ENCODE measurements at places on chromosomes 4 and X. TPM values are rescaled to one million over a fixed set of nuclear protein-coding genes. Genes with fewer than 3 reads are reported as not detected.

DNA sequence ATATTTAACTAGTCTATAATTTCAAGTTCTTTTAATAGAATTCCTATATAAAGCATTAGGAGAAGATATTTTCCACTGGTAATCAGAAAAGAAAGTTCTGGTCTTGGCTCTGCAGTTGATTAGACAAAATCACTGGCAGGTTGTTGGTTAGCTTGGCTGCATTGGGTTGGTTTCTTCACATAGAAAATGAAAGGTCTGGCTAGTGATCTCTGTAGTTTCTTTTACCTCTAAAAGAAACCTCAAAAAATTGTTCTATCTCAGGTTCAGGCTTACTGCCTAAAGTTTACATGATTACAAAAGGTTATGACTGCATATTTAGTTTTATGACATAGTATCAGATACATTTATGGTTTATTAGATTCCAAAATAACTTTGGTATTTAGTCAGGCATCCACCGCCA lies 95.8 kb upstream of the NAP1L5 start:
- no peak for DNase-seq

- peak; percentile 7 for DNase-seq
Observed at GRCh38 chrX:80335062-80335830, 85.0 kb upstream of the TENT5D start.

DNA sequence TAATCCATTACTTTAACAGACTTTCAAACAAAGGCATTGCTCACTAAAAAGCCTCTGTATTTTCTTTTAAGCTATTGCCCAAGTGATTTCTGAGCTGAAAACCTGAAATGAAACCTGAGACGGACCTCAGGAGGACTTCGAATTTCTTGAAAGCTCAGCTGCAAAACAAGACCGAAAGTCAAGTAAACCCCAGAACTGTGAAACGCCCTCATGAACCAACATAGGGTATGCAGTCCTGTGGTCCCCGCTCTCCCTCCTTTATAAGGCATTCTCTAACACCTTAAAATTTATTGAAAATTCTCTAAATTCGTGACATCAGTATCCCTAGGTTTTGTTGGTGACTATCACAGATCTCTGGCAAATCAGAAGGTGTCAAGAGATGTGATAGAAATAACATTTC lies 91.8 kb downstream of the SHISA3 start:
- DNase-seq, result no peak

DNA sequence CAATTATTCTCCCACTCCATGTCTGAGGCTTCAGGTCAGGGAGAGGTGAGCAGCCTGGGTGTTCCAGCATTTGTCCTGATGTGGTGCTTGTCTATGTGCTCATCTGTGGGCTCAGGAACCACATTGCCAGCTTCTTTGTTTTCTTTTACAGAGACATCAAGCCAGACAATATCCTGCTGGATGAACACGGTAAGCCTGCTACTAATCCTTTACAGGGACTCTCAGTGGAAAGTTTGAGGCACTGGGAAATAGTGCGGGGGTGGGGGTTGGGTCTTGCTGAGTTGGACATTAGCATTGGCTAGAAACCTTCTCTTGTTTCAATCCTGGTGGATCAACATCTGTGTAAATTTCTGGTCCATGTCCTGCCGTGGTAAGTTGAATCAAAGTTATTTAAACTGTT lies 310.3 kb downstream of the EVC2 start:
- peak; percentile 42 for DNase-seq

DNA sequence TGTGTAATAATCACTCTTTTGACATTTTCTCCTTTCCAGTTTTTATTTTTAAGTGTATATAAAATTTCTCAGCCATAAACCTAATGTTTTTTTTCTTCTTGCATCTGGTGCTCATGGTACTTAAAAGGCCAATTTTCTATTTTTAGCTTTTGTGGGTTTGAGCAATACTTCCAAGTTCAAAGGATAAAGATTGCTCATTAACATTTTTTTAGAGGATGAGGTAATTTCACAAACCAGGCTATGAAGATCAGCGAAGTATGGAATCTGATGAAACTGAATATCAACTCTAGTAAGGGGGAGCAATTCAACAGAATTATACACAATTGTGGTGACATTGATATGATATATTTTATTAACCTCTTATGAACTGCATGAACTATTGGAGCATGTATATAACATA lies 25.8 kb upstream of the KLHL34 start:
- peak; percentile 50 for DNase-seq

DNA sequence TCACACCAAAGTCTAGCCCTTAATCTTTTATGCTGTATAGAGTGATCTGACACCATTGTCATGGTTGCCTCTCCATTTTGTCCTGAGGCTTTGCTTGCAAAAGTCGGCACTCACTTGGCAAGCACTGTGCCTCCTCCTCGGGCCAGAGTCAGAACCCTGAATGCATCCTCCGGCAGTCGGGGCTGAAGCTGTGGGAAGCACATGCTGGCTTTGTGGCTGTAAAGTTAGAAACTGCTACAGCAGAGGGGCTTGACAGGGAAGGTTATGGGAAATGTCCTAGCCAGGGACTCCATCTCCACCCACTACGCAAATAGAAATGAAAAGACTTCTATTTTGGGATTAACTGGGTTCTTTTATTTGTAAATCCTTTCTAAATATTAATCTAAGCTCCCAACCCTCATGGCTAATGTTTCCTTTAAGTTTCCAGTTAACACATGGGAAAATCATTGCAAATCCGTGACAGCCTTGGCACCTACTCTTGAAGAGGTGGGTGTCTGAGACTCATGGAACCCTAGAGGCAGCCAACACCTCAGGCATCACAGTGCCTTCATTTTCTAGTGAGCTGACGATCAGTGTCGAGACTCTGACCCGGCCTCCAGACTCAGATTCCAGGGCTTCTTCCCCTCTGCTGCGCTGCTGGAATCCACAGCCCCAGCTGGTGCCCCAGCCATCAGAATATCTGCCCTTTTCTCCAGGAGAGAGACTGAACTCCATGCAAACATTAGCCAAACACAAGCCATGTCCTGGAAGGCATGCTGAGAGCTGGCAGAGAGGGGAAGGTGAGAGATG lies 7.9 kb upstream of the CLDN24 start:
- DNase-seq, result no peak

DNA sequence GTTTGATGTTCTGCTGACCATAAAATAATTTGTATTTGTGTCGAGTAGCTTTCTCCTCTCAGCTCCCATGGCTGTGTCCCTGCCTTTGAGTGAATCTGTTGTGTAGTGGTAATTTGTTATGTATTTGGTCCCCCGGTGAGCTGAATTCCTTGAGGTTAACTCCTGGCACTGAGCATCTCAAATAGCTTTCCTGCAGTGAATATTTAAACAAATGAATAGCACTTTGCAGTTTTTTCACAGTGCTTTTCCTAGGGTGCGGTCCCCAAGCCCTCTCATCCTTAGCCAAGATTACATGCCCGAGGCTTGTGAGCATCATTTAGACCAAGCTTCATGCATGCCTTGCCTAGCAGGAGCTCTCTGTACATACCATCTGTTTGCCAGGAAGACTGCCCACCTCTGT lies 74.2 kb downstream of the CLDN34 start:
- DNase-seq, result no peak

- no peak for DNase-seq
Observed at GRCh38 chrX:150085881-150086280, 147.6 kb upstream of the EOLA2 start.

- no peak for DNase-seq
Observed at GRCh38 chrX:130444641-130445336, 43.0 kb downstream of the RBMX2 start.

The CPEB2 gene
- total RNA-seq, result 23.1 TPM

DNA sequence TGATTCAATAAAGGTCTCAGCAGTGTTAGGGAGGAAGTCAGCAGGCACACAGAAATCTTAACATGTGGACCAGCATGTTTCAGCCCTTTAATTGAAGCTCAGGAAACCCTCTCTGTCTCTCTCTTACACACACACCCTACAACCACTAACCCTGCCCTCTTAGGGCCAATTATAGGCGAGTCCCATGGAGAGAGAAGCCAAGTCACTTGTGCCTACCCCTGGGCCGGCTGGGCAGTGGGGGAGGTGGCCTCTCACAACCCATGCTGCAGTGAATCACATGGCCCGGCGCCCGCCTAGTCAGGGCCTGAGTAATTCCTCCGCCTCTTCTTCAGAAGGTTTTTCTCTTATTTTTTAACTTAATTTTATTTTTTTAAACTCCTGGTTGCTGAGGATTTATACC lies 3.7 kb downstream of the FGD1 start:
- peak; percentile 11 for DNase-seq
